ENCODE measurements at places on chromosomes 6 and 20. TPM values are rescaled to one million over a fixed set of nuclear protein-coding genes. Genes with fewer than 3 reads are reported as not detected.

ZSCAN31 gene
- total RNA-seq: 2.8 TPM

FAM217A gene
- total RNA-seq: not detected

CEP43 gene
- 10.3 TPM for total RNA-seq

LRRC73 gene
- 1.3 TPM for total RNA-seq

INSM1 gene
- total RNA-seq: not detected

MYLK2 gene
- total RNA-seq: 0.88 TPM

AFDN gene
- total RNA-seq: 16.4 TPM

UBE2V1 gene
- total RNA-seq: 120 TPM

Measured in A549 treated with DMSO at 1 μM for 4 hours (cell line).